ENCODE measurements at places on chromosomes 11 and 22.
A peak's percentile ranks its signal among the peaks of the same experiment; 100 is the strongest.

- peak; percentile 1 for DNase-seq
These were observed 1.9 kb downstream of the OR4S1 start for GRCh38 chr11:48307760-48308386.

DNA sequence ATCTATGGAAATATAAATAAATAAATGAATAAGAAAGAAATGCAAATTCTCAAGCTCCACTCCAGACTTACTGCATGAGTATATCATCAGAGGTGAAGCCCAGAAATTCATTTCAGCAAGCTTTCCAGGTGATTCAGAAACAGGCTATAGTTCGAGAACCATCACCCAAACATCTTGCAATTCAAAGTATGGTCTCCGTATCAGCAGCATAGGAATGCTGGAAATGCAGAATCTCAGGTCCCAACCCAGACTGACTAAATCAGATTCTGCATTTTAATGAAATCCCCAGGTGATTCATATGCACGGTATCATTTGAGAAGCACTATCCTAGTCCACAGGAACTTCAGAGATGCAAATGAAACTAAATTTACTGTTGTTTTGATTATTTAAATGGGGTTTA lies 95.3 kb downstream of the SERGEF start:
- no peak for DNase-seq

DNA sequence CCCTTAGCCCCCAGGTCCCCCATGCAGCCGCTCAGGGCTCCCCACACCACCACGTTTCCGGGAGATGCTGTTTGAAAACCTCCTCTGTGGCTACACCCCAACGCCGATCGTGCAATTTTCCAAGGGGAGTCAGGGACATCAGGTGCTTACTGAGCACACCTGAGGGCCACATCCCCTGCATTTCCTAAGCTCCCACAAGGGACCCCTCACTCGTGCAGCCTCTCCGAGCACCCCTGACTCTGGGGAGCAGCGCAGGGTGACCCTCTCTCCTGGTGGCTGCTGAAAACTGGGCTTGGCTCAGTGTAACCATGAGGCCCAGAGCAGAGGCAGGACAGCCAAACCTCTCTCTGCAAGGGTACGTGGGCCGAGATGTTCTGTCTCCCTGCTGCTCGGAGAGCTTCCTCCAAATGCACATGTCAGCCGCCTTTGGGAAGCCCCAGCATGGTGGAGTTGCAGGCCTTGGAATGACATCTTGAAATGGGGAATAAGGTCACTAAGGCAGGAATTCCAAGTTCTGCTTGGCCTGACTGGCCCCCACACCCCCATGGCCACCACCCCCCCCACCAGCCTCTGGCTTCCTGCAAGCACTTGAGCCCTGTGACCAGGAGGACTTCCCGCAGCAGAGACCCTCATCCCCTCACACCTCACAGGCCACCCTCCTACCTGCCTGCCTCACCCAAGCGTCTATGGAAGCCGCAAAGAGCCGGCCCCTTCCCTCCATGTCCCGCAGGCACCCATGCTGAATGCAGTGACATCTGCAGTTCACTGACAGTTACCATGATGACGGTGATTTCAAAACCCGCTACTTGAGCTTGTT lies 257.4 kb downstream of the BRD1 start:
- no peak for DNase-seq

- DNase-seq: no peak
These were observed 4.7 kb upstream of the PLEKHB1 start for GRCh38 chr11:73641668-73642067.

GRCh38 chr11:71440021-71440755 lies 8.0 kb downstream of the DHCR7 start:
- DNase-seq: no peak

- peak; percentile 35 for DNase-seq
These were observed 26.1 kb downstream of the GDPD5 start for GRCh38 chr11:75499423-75500190.

- DNase-seq: peak; percentile 86
These were observed 11.1 kb downstream of the TXN2 start for GRCh38 chr22:36470162-36470993.

DNA sequence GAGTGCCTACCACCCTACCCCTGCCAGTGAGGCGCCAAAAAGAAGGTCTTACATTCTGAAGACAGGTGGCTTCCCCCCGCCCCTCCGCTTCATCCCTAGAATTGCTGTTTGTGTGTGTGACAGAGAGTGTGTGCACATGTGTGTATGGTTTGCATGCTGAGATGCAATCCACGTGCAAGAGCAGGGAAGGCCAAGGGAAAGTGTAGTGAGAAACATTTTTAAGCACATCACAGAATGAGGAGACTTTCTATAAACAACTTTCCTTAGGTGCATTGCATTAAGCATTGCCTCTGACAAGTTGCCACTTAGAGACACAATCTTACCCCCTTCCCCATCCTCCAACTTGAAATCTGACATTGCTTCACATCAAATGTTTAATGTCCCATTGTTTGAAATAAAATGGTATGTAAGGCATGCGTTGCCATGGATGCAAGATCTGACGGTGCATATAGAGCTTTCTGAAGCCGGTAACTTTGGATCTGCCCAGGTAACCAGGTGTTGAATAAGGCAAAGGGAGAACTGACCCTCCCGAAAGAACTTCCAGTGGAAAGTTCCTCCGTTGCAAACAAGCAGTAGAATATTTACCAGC lies 21.4 kb downstream of the FJX1 start:
- DNase-seq: no peak

GRCh38 chr11:113401718-113402117 lies 14.1 kb downstream of the ANKK1 start:
- no peak for DNase-seq

- no peak for DNase-seq
These were observed 37.4 kb downstream of the SMC1B start for GRCh38 chr22:45376009-45376408.

- DNase-seq: no peak
These were observed 47.6 kb upstream of the GCAT start for GRCh38 chr22:37760152-37760551.

DNA sequence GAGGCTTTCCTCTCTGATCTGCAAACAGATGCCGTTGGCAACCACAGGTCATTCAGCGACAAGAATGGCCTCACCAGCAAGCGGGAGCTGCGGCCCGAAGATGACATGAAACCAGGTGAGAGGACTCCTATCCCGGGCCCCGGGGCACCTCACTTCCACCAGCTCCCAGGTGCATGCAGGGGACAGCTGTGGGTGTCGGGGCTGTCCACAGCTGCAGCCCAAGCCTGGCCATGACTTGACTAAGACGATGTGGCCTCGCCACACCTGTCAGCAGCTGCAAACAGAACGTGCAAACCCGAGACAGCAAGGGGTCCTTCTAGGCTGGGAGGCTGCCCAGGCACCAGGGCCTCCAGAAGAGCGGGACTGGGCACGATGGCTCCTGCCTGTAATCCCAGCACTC lies 3.6 kb downstream of the GAL start:
- no peak for DNase-seq

GRCh38 chr11:76636826-76637460 lies 33.6 kb downstream of the LRRC32 start:
- DNase-seq: no peak

DNA sequence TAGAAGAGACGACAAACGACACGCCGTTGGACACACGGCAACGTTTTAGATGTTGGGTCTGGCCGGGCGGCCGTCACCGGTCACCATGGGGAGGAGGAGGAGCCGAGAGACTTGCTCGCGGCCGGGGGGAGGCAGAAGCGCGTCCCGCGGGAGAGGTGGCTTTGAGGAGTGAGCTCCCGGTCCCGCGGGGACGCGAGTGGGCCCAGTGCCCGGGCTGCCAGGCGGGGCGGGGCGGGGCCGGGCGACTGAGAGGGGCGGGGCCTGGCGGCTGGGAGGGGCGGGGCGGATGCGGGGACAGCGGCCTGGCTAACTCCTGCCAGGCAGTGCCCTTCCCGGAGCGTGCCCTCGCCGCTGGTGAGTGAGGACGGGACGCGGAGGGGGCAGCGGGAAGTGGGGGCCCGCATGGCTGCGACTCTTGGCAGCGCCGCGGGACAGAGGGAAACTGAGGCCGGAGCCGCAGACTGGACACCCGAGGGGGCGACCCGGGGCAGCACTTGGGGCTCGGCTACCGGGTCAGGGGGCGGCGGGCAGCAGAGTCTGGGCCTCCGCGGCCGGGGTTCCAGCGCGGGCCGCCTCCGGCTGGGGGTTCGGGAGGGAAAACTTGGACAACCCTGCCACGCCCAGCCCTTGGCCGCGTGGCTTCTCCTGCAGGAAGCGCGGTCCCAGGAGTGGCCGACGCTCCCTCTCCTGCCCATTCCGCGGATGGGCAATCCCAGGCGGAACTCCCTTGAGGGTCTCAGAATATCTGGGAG lies at the start of gene TSPO:
Gene TSPO (plus strand): TSS at position 309 of the 752 bp plus-strand sequence. CDS start 7,680 bp downstream, outside the sequence.
- peak; percentile 38 for DNase-seq

GRCh38 chr22:46006379-46007002 lies 29.5 kb upstream of the WNT7B start:
- peak; percentile 95 for DNase-seq

DNA sequence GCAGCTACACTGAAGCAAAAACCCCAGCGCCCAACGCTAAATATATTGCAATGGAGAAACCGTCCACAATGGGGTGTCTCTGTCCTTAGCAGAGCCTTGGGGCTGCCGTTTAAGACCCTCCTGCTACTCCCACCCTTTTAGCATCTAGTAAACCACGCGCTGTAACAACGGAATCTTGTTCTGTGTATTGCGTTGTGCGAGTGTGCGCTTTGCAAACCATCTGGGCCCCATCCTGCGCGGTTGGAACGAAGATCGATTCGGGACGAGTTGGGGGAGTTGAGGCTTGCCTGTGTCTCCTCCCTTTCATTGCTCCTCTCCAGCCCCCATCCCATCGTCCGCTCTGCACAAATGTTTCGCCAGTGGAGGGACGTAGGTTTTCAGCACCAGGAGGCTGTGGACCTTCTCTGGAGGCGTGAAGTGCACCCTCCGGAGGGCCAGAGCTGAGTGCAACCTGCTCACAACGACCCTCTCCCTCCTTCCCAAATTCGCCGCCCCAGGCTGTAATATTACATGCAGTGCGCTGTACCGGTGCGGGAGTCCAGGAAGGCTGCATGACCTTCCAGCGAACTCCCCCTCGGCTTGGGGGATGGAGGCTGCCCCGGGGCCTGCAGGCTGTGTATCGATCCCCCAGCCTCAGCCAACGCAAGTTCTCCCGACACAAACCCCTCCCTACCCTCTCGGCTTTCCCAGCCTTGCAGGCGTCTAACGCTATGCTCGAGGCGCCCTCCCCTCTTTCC lies 1.6 kb upstream of the KMT2A start:
- DNase-seq: peak; percentile 38

- peak; percentile 38 for DNase-seq
These were observed 674.1 kb downstream of the OPCML start for GRCh38 chr11:132858223-132858622.

GRCh38 chr22:43266076-43266475 lies 77.1 kb downstream of the SCUBE1 start:
- DNase-seq: no peak

- no peak for DNase-seq
These were observed 82.6 kb upstream of the CSNK2A3 start for GRCh38 chr11:11435635-11436034.

DNA sequence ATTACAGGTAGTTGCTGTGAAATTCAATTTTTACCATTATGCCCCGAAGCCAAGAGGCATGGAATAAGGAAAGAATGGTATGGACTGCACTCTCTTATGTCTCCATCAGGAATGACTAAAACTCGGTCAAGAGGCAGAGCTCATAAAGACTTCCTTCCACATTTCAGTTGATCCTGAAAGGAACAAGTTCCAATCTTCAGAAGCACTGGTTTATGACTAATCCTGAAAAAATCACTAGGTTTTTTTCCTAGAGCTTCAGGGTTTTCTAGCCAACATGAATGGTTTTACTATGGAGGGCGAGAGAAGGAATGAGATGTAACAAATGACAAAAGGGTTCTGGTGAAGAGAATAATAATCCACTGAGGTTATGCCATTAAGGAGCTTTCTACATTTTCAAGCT lies 832.2 kb downstream of the NTM start:
- DNase-seq: no peak

- no peak for DNase-seq
These were observed 29.4 kb downstream of the CCDC83 start for GRCh38 chr11:85884581-85885021.

DNA sequence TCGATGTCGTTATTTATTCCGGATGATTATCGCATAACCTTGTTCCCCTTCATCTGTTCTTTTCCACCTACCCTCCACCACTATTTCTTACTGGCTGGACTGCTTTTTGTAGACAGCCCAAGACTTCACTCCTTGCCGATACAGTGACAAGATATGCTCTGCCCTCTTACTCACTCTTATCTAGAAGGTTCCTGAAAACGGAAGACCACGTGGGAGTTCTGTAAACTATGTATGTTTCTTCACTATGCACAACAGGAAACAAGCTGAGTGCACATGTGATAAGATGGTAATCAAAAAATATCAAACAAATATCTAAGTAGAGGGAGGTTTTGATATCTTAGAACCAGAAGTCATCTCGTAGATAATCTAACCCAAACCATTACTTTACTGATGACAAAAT lies 122.9 kb upstream of the ARHGAP20 start:
- no peak for DNase-seq

GRCh38 chr22:46622081-46622521 lies 1.9 kb downstream of the GRAMD4 start:
- DNase-seq: no peak

- DNase-seq: no peak
These were observed 1.3 kb upstream of the C1QTNF5 start for GRCh38 chr11:119342023-119342300.

DNA sequence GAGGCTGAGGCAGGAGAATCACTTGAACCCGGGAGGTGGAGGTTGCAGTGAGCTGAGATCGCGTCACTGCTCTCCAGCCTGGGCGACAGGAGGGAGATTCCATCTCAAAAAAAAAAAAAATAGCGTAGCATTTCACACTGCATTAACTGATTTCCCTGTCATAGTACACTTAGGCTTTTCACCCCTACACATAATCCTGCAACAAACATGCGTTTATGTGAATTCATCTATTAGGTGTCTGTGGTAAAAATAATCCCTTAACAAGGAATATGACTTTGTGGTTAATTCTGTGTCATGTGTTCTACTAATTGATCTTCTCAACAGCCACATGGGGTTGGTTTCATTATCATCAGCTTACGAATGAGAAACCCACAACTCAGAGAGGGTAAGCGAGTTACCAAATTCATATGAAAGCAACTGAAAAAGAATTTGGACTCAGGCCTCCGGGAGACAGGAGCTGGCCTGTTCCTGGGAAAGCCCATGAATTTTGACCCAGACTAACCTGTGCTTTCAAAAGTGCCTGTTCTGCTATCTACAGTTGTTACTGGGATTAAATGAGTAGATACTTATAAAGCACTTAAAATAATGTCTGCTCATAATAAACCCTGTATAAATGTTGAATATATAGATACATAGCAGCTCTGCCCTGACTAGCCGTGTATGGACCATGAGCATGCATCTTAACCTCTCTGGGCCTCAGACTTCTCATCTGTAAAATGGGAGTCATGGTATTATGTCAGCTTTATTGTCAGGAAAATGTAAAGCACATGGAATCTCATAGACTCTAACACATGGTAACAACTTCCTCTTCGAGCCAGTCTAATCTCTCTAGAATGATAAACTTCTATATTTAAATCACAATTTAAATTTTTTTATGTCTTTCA lies 36.6 kb downstream of the KCNJ1 start:
- no peak for DNase-seq

- no peak for DNase-seq
These were observed 7.3 kb downstream of the STARD10 start for GRCh38 chr11:72786305-72787215.

GRCh38 chr11:89405629-89406028 lies 85.5 kb downstream of the NOX4 start:
- no peak for DNase-seq

All from muscle of arm (tissue), 14 donors.